Sigmoid colon (tissue), 7 donors: ENCODE measurements at places on chromosomes 5 and 9. TPM values are rescaled to one million over a fixed set of nuclear protein-coding genes. Genes with fewer than 3 reads are reported as not detected.

ARHGEF28 gene
- total RNA-seq, result 4.9 TPM

MEF2C gene
- 47.1 TPM for total RNA-seq

FBXL7 gene
- total RNA-seq, result 21.2 TPM

SLC6A3 gene
- not detected for total RNA-seq

NEUROG1 gene
- not detected for total RNA-seq

KCNN2 gene
- total RNA-seq, result 8.2 TPM
